HTR-8/SVneo (cell line): ENCODE measurements at places on chromosomes 3 and 15.

DNA sequence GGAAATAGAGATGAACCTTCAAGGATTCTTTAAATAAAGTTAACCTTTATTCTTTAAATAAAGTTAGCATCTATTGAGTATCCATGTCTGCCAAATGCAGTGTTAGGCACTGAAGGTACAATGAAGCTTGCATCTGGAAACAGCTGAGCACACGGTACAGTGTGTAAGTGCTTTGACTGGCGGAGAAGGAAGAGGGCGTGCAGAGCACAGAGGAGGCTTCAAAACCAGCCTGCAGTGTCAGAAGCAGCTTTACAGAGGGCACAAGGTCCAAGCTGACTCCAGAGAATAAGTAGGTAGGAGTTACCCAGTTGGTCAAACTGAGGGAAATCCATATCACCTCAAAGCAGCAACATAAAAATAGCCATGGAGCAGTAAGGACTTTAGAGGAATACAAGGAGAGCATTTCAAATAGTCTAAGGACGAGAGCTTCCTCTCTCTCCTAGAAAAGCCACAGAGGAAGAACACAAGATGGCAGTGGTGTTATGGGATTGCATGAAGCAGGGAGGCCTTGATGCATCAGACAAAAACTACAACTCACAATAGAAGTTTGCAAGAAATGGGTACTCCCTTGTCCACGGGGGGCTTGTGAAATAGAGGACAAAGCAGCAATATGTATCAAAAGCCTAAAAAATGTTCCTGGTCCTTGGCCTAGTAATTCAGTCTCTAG, 60.3 kb upstream of the PPP2R3A start:
- no peak for DNase-seq

DNA sequence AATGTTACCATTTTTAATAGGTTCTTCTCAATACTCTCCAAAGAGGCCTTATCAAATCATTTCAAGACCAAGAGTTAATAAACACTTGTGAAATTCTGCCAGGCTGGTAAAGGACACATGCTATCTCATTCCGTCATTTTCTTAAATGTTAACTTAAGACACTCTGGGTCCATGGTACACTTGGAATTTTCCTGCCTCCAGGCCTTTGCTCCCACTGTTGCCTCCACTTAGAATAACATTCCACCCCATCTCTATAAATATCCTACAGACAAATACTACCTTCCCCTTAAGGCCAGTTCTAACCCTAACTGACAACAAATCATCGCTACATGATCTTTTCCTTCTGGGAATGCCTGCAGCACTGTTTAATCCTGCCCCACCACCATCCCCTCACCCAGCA, 24.1 kb downstream of the MAGI1 start:
- DNase-seq = no peak

GRCh38 chr3:10666621-10667020, 149.4 kb upstream of the SLC6A11 start:
- DNase-seq = no peak

GRCh38 chr15:77853008-77853328, 220.3 kb upstream of the LINGO1 start:
- no peak for DNase-seq

DNA sequence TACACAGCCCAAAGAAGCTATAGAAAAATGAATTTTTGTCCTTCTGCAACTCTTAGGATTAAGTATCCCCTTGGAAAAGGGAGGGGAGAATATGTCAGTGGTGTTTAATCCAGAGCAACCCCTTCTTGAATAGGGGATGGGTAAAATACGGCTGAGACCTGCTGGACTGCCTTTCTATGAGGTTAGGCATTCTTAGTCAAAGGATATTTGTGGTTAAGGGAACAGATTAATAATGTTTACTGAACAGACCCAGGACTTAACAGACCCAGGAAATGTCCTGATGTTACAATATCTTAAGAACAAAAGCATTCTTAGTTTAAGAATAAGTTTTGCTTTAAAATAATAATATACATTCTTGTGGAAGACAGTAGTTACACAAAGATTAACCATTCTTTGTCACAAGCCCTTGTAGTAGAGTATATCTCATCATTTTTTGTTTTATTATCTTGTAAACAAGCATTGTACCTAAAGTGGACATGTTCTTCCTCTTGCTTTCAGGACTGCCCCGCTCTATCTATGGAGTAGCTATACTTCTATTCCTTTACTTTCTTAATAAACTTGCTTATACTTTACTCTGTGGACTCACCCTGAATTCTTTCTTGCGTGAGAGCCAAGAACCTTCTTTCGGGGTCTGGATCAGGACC, 43.8 kb upstream of the B3GALNT1 start:
- DNase-seq = no peak

- no peak for DNase-seq
These were observed 383.4 kb downstream of the PTPRG start for GRCh38 chr3:61944726-61945125.

GRCh38 chr15:74306781-74307217, 60.6 kb downstream of the CYP11A1 start:
- no peak for DNase-seq
